T-helper 17 cell (primary cell): ENCODE measurements at places on chromosomes 5 and 9. TPM values are rescaled to one million over a fixed set of nuclear protein-coding genes. Genes with fewer than 3 reads are reported as not detected.

Gene ARID3C
- not detected for total RNA-seq

Gene EIF4E1B
- not detected for total RNA-seq

GRCh38 chr5:178630475-178630930 lies 3.7 kb upstream of the CLK4 start:
- DNase-seq = no peak

GRCh38 chr5:91403438-91403837 lies 20.3 kb upstream of the ARRDC3 start:
- no peak for DNase-seq
